ENCODE measurements at places on chromosomes 11 and 22.

DNA sequence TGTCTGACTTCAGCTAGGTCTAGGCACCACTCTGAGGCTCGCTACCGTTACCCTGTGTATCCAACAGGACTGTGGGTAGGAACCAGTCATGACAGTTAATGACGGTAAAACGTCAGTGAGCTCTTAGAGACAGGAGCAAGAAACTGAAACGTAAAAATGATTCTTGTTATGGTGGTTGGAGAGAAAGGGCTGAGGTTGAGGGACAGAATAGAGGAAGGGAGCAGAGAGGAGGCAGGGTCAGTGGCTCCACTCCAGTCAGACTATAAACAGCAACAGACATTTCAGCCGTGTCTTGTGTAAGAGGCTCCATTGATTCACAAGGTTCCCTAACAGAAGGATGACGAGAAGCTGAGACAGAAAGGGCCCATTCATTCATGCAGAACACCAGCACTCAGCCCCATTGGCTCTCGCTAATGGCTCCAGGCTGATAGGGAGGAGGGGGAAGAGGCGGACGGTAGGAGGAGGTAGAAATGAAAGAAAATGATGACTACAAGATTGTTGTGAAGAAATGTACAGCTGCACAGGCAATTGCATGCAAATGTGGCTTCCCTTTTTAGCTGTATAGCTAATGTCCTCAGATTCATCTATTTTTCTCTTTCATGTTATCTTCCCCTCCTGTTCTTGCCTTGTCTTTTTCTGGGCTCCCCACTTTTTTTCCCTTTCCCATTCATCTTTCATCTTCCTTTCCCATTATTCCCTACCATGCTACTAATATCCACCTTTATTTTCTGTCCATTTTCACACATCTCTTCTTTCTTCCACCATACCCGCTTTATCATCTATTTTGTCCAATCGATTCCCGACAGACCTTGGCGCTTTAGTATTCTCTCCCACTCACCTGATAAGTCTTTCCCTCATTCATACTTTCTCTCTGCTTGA is 34.3 kb downstream of the ETS1 start:
- no peak for DNase-seq

DNA sequence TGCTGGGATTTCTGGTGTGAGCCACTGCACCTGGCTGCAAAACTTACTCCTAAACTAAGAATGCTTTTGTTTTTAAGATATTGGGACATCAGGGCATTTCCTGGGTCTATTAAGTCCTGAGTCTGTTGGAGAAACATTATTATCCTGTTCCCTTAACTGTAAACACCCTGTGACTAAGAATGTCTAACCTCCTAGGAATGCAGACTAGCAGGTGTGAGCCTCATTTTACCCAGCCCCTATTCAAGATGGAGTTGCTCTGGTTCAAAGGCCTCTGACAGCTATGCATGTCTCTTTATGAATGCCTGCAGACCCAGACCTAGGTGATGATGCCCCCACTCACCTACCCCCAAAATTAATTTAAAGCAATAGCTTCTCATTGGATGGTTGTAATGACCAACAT is 46.2 kb downstream of the DEPDC5 start:
- no peak for DNase-seq

GRCh38 chr11:35792148-35792845 is 129.7 kb downstream of the TRIM44 start:
- DNase-seq: peak; percentile 100

- DNase-seq: peak; percentile 48
Measured at GRCh38 chr22:22748297-22748743, 103.9 kb downstream of the GGTLC2 start.

- peak; percentile 31 for DNase-seq
Measured at GRCh38 chr22:25919452-25919851, 177.5 kb downstream of the MYO18B start.

GRCh38 chr22:45799291-45799690 is 127.7 kb downstream of the ATXN10 start:
- no peak for DNase-seq

GRCh38 chr11:95135155-95135554 is 45.5 kb downstream of the ENDOD1 start:
- no peak for DNase-seq

DNA sequence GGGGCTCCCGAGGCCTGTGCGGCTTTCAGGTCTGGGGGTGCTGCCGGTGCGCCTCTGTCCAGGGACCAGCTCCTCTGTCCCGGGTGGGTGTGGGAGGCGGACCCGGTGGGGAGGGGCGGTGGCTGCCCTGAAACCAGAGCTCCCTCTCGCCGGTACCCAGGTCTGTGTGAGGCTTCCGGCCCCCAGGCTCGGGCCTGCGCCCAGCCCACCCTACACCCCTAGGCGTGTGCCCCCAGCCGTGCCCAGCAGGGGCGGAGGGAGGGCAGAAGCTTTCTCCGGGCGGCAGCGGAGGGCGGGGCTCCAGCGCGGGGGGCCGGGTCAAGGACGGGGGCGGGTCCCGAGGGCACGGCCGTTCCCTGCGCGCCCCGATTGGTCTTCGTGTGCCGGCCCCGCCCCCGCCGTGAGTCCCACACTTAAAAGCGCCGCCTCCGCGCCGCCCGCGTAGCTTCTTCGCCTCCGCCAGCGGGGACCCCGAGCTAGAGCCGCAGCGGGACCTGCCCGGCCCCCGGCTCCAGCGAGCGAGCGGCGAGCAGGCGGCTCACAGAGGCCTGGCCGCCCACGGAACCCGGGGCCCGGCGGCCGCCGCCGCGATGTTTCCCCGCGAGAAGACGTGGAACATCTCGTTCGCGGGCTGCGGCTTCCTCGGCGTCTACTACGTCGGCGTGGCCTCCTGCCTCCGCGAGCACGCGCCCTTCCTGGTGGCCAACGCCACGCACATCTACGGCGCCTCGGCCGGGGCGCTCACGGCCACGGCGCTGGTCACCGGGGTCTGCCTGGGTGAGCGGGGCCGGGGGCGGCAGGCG is 616 bp downstream of the PNPLA2 start:
- peak; percentile 67 for DNase-seq

- no peak for DNase-seq
Measured at GRCh38 chr11:117230286-117230961, 1.4 kb downstream of the PCSK7 start.

- DNase-seq: no peak
Measured at GRCh38 chr11:86152901-86153300, 84.0 kb upstream of the PICALM start.

- DNase-seq: no peak
Measured at GRCh38 chr11:123330948-123331347, 99.1 kb upstream of the GRAMD1B start.

- DNase-seq: no peak
Measured at GRCh38 chr22:50174382-50175190, 4.1 kb downstream of the PANX2 start.

DNA sequence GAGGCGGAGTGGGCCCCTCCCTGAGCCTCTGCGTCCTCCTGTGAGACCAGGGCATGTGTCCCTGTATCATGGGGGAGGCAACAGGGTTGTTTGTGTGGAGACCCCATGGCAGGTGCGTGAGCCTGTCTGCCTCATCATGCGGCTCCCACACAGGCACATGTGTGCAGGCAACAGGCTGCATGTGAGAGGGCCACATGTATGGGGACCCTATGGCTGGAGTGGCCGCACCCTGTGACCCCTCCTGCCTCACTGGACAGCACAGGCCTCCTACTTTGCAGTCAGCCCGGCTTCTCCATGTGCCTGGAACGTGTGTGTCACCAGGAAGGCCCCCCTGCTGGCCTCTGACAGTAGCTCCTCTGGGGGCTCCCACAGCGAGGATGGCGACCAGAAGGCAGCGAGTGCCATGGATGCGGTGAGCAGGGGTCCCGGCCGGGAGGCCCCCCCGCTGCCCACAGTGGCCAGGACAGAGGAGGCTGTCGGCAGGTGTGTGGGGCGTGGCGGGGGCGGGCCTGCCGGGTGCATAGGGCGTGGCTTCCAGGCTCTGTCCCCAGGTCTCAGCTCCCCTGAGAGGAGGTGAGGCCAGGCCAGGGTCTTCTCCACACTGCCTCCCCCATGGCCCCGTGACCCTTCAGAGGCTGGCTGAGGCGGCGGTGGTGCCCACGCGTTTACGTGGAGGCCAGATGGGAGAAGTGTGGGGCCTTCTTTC is 34.1 kb downstream of the SBF1 start:
- no peak for DNase-seq

GRCh38 chr11:57191311-57192219 is 9.8 kb downstream of the LRRC55 start:
- DNase-seq: no peak

- DNase-seq: no peak
Measured at GRCh38 chr11:130772266-130773227, 143.7 kb downstream of the SNX19 start.

DNA sequence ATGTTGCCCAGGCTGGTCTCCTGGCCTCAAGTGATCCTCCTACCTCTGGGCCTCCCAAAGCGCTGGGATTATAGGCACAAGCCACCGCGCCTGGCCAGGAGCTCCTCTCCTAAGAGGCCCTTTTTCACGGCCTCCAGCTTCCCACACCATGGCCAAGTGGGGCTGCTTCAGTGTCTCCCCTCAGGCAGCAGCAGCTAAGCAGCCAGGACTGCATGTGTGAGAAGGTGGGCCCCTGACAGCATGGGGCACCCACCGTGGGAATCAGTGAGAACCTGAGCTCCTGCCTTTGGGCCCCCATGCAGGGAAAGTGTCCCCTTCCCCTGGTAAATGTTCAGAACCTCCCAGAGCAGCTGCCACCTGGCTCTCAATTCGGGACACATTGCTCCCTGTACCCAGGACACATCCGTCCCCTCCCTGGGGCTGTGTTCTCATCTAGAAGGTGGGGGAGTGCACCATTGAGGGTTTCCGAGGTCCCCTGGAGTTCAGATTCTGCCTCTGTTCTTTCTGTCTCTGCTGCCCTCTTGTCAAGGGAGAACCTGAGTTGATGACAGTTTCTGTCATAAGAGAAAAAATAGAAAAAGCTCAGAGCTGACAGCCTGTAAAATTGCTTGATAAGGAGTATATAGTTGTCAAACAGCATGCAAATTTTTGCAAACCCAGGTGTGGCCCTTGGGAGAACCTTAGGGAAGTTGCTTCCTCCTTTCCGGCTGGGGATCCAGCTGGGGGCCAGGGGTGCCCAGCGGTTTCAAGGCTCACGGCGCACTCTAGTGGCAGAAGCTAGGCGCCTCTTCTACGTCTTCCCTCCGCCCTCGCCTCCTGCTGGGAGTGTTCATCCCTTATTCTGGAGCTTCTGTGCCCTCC is 29.7 kb downstream of the FAM83F start:
- DNase-seq: peak; percentile 71

GRCh38 chr11:46826310-46827044 is 19.6 kb downstream of the CKAP5 start:
- no peak for DNase-seq

DNA sequence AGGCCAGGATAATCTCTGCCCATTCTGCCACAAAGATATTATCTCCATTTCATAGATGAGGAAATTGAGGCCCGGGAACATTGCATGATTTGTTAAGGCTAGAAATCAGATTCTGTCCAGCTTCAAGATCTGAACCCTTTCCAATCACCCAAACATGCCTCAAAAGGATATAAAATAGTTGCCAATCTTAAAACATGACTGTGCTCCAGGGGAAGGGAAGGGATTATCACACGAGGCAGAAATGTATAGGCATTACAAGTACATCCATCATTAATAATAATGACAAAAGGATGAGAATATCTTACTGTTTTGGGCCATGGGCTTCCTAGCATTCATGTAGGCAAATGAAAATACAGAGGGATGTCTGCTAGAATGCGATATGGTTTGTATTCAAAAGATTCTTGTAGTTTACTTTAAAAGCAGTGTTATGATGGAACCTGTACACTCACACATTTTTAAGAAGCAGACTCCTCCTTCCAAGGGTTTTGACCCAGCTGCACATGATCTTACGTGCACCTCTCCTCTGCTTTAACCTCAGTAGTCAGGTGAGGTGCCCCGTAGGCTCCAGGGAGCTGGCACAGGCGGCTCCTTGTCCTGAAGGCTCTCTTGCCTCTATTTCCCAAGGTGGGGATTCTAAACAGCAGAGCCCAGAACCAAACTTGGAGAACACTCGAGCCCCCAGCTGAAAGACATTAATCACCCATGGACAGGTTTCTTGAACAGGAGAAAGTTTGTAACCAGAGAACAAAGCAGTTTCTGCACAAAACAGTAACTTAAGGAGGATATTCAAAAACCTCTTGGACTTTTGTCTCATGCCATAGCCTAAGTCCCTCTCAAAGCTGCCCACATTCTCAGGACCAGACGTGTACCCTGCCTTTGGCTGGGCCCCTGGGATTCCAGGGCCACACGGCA is 36.0 kb downstream of the PARVA start:
- no peak for DNase-seq

GRCh38 chr11:65661599-65662246 is 993 bp downstream of the RELA start:
- no peak for DNase-seq

- DNase-seq: peak; percentile 63
Measured at GRCh38 chr11:57368106-57368844, 12.7 kb downstream of the PRG3 start.

GRCh38 chr22:48823941-48824340 is 1003.7 kb downstream of the BRD1 start:
- no peak for DNase-seq

GRCh38 chr11:18756889-18757288 is 30.9 kb upstream of the IGSF22 start:
- no peak for DNase-seq

DNA sequence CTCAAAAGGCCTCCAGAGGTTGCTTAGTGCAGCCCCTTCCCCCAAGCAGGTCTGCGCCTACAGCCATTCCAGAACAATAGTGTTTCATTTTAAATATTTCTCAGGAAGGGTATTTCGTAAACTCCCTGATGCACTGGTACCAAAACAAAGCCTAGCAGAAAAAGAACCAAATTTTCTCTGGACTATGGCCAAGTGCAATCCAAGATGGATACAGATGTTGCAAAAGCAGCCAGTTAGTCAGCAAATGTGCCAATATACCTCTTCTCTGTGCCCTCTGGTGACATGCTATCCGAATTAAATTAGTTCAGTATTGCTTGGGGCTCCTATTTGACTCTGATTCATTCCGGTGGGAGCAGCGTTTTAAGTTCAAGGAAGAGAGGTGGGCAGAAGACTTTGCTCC is 247.8 kb downstream of the NTM start:
- DNase-seq: no peak

DNA sequence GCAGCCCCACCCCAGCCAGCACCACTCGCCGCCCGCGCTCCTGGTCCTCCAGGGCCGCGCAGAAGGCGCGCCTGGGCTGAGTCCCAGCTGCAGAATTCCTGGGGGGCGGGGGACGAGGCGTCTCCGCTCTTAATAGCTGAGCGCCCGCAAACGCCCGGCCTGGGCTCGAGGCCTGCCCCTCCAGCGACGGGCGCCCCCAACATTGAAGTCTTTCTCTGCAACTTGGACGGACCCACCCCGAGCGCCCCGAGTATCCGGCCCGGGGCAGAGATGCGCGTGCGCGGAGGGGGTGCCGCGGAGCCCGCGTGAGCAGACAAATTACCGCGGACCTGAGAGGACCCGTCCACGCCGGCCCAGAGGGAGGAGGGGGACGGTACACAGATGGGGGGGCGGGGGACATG is 6.7 kb upstream of the SYT7 start:
- no peak for DNase-seq

- no peak for DNase-seq
Measured at GRCh38 chr11:76455931-76456330, 11.1 kb downstream of the EMSY start.

GRCh38 chr11:2527621-2528291 is 82.9 kb downstream of the KCNQ1 start:
- no peak for DNase-seq

- no peak for DNase-seq
Measured at GRCh38 chr22:26580240-26580962, 9.5 kb downstream of the TPST2 start.

GRCh38 chr22:19394274-19395050 is 37.1 kb downstream of the HIRA start:
- DNase-seq: no peak
